H7 (cell line): ENCODE measurements at places on chromosomes 6 and 20. TPM values are rescaled to one million over a fixed set of nuclear protein-coding genes. Genes with fewer than 3 reads are reported as not detected.

GRCh38 chr6:99016355-99016754 lies 68.6 kb upstream of the FBXL4 start:
- no peak for DNase-seq

DNA sequence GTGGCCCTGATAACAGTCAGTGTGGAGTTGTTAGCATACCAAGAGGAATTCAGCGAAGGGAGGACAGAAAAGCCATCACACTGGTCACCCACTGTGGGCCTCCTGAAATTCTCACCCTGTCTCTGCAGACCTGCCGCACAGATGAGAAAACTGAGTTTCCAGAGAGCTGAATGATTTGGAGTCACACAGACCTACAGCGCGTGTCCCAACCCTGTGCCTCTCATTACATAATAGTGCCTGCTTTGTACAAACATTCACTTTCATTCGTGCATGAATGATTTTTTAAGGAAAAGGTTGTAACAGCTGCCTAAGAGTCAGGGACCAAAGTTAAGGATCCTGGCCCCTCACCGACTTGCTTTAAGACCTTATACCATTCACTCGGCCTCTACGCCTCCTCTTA lies 62.7 kb downstream of the THBS2 start:
- peak; percentile 17 for DNase-seq

- no peak for DNase-seq
Measured at GRCh38 chr20:44973053-44973452, 6.7 kb downstream of the STK4 start.

GRCh38 chr6:43986177-43986825 lies 141.0 kb downstream of the MRPL14 start:
- DNase-seq, result no peak

GRCh38 chr6:22921828-22922227 lies 352.5 kb downstream of the HDGFL1 start:
- peak; percentile 17 for DNase-seq

- DNase-seq, result no peak
Measured at GRCh38 chr20:63968136-63968927, 1.4 kb downstream of the ZNF512B start.

DNA sequence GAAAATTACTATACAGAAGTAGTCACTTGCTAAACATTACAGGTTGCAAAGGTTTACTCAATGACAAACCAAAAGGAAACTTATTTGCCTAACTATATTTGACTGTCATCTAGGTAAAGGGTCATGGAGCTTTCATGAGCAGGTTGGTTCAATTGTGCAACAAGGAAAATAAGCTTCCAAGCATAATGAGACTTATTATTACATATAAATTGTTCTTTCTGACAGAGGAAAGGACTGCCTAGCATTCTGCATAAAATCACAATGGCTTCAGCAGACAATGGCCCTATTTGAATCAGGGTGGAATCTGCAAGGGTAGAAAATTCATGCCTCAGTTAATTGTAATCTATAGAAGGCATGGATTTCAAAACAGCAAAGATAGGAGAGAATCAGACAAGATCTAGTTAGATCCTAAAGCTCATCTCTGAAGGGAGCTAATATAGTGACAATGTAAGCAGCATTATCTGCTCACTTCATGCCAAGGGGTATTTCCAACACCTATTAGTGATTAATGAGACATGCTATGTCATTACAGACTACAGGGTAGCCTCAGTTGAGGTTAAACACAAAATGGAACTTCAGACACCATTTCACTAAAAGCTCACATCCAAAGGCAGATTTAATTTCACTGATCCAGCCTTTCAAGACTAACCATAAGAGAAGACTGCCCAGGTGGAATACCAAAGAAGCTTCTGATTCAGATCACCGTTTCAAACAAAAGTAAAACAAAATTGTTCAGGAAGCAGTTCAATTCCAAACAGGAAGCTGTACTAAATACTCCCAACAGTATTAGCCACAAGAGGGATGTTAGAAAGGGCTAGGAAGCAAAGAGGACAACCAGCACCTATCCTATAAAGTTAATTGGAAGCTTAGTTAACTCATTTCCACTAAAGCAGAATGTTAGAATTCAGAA lies 8.5 kb downstream of the STAU1 start:
- DNase-seq, result no peak

DNA sequence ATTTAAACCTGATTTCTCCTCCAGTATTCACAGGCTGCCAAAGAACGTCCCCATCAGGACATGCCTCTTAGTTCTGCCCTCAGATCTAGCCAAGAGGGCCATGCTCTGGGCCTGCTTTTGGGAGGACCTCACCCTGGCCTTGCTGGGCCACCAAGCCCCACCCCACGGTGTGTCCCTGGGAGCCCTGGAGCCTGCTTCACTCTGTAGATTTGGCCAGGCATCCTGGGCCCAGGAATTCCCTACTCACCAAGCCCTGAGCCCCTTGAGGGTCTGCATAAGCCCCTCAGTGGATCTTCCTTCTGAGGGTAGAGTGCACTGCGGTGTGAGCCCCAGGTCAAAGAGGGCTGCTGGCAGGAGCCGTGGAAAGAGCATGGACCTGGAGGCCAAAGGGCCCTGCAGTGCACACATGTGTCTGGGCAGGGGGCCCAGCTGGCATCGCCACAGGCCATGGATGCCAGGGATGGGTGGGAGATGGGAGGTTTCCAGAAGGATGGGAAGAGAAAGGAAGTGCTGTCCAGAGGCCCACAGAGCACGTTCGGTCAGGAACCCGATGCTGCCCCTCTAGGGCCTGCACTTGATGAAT lies 98.0 kb downstream of the DACT2 start:
- no peak for DNase-seq

GRCh38 chr6:109079981-109080380 lies 14.7 kb downstream of the SESN1 start:
- DNase-seq, result no peak

- DNase-seq, result peak; percentile 89
Measured at GRCh38 chr20:57061051-57061900, 205.2 kb downstream of the BMP7 start.

GRCh38 chr6:34836008-34836407 lies 44.1 kb downstream of the BLTP3A start:
- DNase-seq, result no peak

DNA sequence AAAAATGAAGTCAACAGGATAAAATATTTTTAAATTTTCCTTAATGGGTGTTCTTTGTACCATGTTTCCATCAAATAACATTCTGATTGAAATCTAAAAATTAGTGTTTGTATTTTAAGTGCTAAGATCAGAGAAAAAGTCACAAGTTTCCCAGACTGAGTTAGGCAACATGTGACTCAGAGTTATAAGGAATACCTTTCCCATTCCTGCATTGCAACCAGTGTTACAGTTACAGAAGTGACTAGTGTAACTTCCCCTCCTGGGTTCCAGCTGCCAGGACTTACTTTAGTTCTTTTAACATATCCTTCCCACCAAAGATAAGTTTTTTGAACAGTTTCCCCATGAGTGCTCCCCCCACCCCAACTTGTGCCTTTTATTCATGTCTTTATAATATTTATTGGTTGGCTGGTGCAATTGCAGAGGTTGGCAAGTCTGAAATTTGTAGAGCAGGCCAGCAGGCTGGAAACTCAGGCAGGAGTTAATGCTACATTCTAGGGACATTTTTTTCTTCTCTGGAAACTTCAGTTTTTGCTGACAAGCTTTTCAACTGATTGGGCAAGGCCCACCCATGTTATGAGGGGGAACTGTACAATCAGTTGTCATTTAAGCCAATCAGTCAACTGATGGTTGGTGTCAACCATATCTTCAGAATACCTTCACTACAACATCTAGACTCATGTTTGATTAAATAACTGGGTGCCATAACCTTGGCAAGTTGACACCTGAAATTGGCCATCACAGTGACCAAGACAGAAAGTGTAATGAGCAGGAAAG lies 22.9 kb upstream of the ESR1 start:
- DNase-seq, result no peak

BNIP5 gene
- total RNA-seq, result not detected in 2 replicates

RBPJL gene
- total RNA-seq, result not detected in 2 replicates

SYTL3 gene
- 0.74 and 1.2 TPM in 2 replicates for total RNA-seq

RUNX2 gene
- 0.14 and 0.18 TPM in 2 replicates for total RNA-seq

COL10A1 gene
- 0.04 TPM in 1 of 2 replicates, not detected in the other for total RNA-seq

GPR6 gene
- 0.14 and 0.63 TPM in 2 replicates for total RNA-seq
